ENCODE measurements at places on chromosomes 1 and 21.

GRCh38 chr1:89910780-89911179 lies 84.1 kb upstream of the ZNF326 start:
- no peak for DNase-seq

GRCh38 chr1:155472491-155473083 lies 90.0 kb downstream of the ASH1L start:
- no peak for DNase-seq

- no peak for DNase-seq
These were observed 4.5 kb downstream of the IRF2BP2 start for GRCh38 chr1:234605399-234605982.

DNA sequence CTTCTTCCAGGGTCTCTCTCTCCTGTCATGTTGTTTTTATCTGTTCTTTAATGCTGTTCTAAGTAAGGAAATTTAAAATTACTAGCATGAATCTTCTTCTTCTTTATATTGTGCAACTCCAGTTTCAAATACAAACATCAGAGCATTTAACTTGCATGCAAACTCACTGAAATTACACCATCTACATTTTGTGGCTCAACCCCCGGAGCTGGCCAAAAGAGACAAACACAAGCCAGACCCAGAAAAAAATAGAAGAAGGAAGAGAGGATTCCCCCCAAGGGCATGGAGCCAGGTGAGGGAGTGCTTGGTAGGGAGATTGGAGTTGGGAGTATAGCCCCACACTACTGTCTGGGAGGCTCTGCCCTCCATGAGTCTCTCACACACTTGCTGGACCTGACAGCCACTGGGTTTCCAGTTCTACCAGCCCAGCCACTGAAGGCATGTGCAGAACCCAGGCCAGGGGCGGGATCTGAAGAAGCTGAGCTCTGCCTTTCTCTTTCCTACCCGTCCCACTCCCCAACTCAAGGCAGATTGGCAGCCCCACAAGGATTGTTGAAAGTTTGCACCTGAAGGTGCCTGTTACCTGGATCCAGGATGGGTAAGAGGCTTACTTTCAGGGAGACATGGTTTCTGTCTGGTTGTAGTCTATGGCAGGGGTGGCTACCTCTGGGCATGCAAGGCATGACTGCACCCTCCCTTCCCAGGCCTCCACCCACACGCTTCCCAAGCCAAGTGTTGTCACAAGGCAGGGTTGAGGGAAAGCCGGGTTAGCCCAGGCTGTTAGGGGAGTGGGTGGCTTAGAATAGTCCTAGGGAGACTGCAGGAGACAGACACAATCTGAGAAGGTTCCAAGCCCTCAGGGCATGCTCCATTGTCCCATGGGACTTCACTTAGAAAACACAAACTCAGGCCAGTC lies 297.2 kb downstream of the TGFB2 start:
- no peak for DNase-seq

DNA sequence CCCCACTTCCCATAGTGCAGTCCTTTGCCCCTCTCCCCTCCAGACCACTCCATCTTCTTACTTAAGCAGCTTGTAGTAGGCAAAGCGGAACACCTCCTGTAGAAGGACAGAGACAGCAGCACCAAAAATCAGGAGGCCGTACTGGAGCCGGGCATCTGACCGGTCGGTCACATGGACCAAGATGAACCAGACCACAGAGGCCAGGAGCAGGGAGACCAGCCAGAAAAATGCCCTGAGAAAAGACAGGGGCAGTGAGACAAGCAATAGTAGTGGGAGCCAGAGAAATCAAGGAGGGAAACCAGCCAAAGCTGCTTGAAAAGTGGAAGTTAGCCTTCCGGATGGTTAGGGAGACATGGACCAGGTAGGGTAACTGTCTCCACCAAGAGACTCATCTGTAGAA lies 920 bp downstream of the APH1A start:
- no peak for DNase-seq

DNA sequence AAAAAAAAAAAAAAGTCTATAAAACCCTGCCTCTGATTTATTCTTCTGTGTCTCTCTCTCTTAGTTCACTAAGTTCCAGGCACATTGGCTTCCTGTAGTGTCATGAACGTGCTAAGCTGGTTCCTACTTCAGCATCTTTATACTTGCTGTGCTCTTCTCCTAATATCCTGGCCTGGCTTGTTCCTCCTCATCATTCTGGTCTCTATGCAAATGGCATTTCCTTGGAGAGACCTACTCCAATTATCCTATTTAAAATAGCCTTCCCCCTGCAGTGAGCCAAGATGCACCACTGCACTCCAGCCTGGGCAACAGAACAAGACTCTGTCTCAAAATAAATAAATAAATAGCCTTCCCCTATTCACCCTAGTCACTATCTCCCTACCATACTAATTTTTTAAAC lies 9.7 kb upstream of the CLCC1 start:
- DNase-seq = no peak

GRCh38 chr1:93442741-93443140 lies 5.2 kb upstream of the FNBP1L start:
- DNase-seq = no peak

DNA sequence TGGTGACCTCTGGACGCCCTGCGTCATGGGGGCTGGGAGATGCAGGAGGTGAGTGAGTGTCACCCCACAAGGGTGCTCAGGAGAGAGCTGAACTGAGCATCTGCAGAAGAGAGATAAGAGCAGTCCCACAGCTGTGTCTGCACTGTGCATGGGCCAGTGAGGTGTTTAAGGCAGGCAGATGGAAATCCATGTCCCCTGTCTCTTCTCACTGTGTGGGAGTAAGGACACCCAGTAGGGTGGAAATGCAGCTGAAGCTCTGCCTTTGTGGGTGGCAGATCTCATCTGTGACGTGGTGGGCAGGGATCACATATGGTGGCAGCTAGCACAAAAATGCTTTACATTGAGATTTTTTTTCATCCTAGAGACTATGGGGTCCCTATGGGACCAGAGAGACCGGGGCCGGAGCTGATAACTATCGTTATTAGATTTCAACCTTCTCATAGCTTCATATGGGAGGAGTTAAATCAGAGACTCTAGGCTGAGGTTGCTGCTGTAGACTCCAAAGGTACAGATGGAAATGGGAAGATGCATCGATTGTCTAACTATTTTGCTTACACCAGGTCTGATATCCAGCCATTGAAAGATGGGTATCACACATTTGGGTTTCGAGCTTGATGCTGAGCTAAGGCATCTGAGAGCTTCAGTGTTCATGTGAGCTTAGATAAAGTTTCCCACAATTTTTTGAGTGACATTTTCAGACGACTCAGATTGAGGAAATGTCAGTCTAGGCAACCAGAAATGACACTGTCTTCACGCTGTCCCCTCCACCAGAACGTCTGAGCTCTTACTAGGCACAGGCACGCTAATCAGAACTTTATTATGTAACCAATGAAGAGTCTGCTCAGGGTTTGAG lies 65.3 kb upstream of the PSEN2 start:
- no peak for DNase-seq

DNA sequence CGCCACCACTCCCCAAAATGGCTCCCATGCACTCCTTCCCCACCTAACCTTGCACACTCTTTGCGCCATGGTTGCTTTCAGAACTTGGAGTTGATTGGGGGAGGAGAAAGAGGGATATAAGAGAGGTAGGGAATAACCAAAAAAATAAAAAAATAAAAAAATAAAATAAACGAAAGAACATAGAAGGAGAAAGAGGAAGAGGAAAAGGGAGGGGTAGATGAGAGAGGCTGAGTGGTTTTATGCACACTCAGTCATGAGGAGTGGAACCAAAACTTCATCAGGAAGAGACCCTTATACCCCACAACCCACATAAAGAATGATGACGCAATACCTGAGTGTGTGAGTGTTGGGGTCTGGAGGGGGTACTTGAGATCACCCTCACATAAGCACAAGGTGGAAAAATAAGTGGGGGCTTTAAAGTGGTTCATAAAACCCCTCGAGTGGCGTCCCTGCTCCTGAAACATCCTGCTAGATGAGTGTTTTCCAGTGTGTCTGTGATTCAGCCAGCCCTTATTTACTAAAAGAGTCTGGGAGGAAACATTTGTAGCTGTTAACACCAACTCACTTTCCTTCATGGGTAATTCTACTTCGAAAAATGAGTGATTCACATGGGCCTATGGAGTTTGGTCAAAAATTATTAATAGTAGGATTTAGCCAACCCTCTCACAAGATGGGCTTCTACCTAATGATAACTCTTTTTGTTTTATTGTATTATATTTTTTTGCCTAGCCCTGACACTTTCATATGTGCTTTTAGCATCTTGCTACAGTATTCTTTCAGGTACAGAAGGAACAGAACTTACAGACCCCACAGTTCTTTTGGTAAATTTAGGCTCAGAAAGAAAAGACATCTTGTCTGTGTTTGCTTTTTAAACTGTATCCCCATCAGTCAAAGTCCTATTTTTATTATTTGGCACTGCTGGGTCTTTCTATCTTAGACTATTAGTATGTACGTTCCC lies 5.2 kb downstream of the SLAMF1 start:
- no peak for DNase-seq

- DNase-seq = no peak
These were observed 57.0 kb upstream of the GJB5 start for GRCh38 chr1:34697818-34698217.

- DNase-seq = no peak
These were observed 89.5 kb downstream of the DDAH1 start for GRCh38 chr1:85375493-85375892.

GRCh38 chr1:191206513-191207207 lies 729.0 kb upstream of the BRINP3 start:
- no peak for DNase-seq

- no peak for DNase-seq
These were observed 2.8 kb upstream of the EFHD2 start for GRCh38 chr1:15406614-15407559.

GRCh38 chr1:212127221-212127620 lies 91.7 kb downstream of the DTL start:
- DNase-seq = no peak

- DNase-seq = no peak
These were observed 5.1 kb upstream of the UTP25 start for GRCh38 chr1:209822706-209823105.

Data from omental fat pad (tissue), 4 donors.